ENCODE measurements at places on chromosomes 4 and X.

DNA sequence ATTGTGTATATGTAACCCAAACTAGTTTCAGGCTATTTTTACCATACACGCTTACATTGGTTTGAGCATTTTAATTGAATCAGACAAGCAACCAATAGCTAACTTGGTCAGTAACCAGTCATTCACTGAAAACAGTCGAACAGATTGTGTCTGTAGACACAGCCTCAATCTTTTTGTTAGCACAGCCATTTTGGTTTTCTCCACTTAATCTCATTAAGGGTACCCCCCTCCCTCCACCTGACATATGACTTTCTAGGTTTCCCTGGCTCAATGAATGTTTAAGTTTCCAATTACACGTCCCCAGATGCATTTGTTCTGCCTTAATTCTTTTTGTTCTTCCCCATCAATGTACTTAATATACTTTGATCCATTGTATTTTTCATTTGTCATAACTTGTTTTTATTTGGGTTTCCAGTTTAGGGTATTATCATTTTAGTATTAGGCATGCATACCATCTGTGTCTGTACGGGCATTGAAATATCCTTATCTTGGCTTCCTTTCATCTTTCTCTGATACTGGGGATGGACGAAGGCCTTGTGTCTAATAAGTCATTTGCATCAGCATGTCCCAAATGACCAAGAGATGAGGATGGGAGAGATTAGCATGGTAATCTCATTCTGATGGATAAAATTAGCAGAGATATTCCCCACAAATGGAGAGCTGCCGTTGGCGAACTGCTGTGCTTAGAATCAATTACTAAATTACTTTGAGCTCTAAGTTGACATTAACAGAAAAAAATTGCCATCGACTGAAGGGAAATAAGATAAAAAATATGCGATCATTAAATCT is 35.9 kb upstream of the PHOX2B start:
- no peak for DNase-seq

- no peak for DNase-seq
Observed at GRCh38 chr4:5033281-5033841, 14.1 kb upstream of the CYTL1 start.

- no peak for DNase-seq
Observed at GRCh38 chrX:150421816-150422215, 58.7 kb downstream of the MAMLD1 start.

- DNase-seq, result no peak
Observed at GRCh38 chr4:74410272-74410671, 34.7 kb upstream of the AREG start.

DNA sequence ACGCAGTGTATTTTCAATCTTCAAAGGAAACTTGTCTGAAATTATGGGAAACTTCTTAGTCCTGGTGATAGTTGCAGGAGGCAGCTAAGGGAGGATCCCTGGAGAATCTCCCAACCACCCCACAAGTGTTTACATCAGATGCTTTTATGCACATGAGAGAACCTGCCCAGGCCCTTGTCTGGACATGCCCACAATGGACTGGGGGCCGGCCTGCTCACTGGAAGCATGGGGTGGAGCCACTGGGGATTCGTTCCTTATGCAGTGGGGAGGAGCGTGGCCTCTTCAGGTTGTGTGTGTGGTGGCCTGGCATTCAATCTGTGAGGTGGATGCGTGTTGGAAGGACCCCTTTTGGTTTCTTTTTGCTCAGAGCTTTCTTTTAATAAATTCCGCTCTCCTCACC is 398.7 kb upstream of the PPP1R2C start:
- no peak for DNase-seq

DNA sequence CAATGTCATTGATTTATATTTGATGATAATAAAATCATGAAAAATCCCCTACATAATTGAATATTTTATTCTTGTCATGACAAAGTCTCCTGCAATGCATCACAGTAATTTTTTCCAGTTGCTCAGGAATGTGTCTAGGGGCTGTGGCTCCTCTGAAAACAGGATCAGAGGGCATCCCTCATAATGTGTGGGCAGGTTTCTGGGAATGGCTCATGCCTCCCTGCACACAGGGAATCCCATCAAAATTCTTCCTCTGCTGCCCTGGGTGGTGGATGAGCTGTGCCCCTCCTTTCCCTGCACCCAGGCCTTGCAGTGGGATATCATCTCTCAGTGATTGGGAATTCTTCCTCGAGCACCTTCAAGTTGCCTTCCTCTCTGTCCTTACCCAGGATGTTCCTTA is 20.4 kb upstream of the PUDP start:
- DNase-seq, result no peak

DNA sequence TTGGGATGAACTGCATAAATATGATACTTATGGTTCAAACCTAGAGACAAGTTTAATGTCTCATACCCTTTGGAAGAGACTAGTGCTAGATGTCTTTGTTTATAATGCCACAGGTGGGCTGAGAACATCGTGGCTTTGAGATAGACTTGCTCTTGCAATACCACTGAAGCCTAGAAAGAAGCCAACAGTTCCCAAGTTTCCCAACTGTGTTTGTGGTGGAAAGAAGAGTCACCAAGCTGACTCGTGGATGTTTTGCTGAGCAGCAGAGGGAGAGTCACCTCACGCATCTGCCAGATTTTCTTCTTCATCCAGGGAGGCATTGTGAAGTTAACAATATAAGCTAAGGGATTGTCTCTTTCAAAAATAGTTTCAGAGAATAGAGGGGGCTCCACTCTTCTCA is 1076.2 kb downstream of the C4orf33 start:
- no peak for DNase-seq

GRCh38 chr4:140084385-140084784 is 69.6 kb downstream of the MAML3 start:
- DNase-seq, result no peak

DNA sequence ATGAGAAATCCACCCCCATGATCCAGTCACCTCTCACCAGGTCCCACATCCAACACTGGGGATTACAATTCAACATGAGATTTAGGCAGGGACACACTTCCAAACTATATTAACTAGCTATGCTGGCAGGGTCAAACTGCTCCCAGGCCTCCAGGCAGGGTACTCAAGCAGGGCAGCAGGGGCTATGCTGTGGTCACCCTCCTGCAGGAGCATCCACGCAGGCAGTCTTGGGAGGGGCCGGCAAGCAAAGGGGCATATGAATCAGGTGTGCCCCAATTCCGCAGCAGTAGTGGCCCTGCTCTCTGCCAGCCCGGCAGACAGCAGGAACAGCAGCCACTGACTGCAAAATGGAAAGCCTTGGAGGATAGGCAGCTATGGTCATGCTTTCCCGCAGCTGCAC is 74.6 kb upstream of the PRDX4 start:
- no peak for DNase-seq

DNA sequence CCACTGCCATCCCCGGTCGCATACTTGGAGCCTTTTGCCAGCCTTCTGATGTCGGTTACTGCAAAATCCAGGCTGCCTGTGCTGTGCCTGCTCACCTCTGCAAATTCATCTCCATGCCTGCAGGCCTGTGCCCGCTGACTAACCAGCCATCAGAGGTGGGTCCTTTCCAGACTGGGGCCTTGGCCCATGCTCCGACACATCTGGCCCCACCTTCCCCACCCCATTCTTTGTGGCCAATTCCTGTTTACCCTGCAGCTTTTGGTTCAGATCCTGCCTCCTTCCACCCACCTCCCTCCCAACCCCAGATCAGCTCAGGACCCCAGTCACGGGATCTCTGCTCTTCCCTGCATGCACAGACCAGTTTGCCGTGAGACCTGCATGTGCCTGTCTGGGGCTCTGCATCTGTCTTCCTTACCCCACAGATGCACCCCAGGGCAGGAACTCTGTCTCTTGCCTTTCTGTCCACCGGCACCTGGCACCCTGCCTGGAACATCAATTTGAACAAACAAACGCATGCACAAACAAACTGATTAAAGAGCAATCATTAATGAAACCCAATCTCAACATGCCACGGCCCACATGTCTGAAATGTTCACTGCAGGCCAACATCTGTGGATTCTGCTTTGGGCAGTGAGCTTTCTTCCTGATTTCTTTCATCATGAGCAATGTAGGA is 112.8 kb upstream of the PSAPL1 start:
- DNase-seq, result no peak

DNA sequence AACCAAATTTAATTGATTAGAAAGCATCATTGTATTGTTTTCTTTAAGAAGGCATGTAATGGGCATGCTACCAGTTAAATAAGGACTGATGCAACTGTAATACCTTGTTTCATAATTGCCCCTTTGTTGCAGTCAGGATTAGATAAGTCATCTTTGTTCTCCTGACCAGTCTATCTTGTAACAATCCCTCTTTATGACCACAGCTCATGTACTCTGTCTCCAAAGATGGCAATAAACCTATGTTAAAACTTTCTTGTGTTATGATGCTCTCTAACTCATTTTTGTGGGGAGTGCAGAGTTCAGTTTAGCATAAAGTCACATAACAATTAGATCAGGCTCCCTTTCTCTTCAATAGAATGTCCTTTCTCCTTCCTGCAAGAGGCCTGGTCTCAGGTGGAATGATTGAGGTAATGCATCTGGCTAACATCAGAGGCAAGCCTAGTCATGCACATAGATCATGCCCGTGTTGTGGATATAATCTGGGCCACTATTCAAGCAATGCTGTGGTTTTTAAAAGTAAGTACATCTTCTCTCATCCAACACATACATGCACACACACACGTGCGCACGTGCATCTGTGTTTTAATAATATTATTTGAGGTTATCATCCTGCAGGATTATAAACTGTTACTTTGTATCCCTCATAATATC is 45.6 kb downstream of the TMEM154 start:
- DNase-seq, result no peak

GRCh38 chrX:51737091-51737490 is 6.2 kb upstream of the GSPT2 start:
- DNase-seq, result no peak

- no peak for DNase-seq
Observed at GRCh38 chrX:148878371-148878770, 378.0 kb downstream of the AFF2 start.

DNA sequence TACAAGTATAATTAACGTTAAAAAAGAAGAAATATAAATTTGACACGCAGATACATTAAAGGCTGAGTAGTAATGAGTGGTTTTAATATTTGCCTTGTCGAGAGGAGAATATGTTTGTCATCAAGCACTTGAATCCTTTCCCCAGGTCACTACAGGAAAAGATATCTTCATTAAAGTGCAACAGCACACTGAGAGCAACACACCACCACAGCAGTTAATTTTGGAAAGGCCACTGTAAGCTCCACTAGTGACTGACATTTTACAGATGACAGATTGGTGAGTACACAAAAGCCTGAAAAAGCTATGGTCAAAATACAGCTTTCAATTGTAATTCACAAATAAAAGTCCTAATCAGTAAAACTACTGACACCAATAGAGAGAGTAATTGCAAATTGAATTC is 76.6 kb downstream of the ZNF718 start:
- no peak for DNase-seq

- DNase-seq, result no peak
Observed at GRCh38 chr4:175927121-175927520, 115.1 kb upstream of the GPM6A start.

GRCh38 chrX:40179283-40179682 is 81.5 kb upstream of the BCOR start:
- no peak for DNase-seq

GRCh38 chr4:140523370-140523856 is 555 bp upstream of the ELMOD2 start:
- no peak for DNase-seq

GRCh38 chrX:132034648-132035047 is 11.5 kb downstream of the STK26 start:
- no peak for DNase-seq

All from activated T-helper 1 cell treated with Interleukin-2 at 50 U/mL for 16 hours (primary cell).